ENCODE measurements at places on chromosomes 5 and 9.
A peak's percentile ranks its signal among the peaks of the same experiment; 100 is the strongest.

DNA sequence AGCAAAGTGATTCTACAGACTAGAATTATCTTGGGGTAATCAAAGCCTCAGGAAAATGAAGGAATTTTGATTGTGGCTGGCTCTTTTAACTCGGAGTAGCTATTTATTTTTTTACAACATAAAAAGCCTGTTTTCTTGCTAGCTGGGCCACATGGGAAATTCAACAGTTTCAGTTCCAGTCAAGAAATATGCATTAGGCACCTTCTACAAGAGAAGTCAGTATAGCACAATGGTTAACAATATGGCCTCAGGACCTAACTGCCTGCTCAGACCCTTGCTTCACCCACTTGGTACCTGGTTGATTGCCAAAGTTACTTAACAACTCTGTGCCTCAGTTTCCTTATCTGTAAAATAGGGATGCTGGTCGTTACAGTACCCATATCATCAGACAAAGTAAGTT lies 586.2 kb downstream of the ZNF608 start:
- no peak for DNase-seq

DNA sequence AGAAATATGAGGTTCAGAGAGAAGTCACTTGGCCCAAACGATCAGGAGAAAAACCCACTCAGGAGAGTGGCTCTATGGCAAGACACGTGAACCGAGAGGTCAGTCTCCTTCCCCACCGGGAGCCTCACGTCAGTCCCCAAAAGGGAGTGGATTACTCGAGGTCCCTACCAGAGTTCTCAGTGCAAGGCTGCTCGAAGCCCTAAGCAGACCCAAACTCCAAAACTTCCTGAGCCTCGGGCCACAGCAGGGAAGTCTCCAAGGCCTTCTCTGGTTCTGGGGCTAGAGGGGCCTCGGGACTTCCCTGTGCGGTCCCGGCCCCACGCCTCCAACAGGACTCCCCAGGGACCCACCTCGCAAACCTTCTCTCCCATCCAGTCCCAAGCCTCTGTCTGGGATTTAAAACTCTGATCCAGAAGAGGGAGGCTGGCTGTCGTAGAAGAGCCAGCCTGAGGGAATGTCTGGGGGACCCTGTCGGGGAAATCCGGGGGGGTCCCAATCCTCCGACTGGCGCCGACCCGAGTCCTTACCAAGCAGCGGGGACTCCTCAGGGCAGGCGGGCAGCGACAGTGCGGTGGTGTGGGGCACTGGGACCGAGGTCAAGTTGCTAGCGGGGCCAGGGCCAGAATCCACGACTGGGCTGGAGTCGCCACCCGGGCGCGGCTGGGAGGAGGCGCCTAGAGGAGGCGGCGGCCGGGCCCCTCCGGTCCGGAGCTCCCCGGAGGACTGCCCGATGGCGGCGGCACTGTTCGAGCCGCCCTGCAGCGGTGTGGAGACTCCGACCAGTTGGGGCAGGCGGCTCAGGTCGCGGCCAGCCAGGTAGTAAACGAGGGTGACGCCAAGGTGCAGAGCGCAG lies 679 bp downstream of the B4GALT1 start:
- DNase-seq = peak; percentile 17

GRCh38 chr5:118578093-118578492 lies 410.3 kb downstream of the DTWD2 start:
- peak; percentile 5 for DNase-seq

DNA sequence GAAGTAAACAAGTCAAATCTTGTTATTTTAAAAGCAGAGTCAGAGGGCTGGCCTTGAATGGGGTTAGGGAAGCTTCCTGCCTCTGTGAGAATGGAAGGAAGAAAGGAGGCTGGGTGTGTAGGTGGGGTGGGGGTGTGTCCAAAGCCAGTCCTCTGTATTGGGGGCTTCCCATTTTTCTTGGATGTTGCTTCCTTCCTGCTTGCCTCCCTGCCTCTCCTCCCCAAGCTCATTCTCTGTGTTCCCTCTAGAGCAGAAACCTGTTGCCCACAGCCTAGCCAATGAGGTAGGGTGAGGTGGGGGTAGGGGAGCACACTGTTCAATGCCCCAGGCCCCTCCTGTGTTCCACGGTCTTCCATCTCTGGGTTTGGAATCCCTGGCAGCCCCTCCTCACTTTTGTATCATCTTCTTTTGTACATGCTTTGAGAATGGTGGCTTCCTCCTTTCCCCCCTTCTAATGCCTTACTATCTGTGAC lies 39.7 kb downstream of the SNX24 start:
- DNase-seq = no peak

DNA sequence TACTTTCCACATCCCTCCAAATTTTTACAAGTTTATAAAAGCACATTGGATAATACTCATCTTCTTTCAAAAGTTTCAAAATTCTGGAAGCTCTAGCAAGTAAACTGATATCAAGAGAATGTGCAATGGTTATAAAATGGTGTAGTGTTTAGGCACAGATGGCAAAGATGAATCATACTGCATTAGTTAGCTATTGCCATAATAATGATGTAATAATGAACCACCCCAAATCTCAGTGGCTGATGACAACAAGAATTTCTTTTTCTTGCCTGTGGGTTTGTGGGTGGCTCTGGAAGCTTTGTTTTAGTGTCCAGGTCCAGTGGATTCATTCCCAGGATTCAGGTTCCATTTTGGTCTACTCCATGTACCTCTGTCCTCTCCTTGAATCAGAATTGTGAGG lies 319.0 kb downstream of the BRINP1 start:
- no peak for DNase-seq

- no peak for DNase-seq
Measured at GRCh38 chr5:25286319-25286718, 641.5 kb upstream of the CDH10 start.

DNA sequence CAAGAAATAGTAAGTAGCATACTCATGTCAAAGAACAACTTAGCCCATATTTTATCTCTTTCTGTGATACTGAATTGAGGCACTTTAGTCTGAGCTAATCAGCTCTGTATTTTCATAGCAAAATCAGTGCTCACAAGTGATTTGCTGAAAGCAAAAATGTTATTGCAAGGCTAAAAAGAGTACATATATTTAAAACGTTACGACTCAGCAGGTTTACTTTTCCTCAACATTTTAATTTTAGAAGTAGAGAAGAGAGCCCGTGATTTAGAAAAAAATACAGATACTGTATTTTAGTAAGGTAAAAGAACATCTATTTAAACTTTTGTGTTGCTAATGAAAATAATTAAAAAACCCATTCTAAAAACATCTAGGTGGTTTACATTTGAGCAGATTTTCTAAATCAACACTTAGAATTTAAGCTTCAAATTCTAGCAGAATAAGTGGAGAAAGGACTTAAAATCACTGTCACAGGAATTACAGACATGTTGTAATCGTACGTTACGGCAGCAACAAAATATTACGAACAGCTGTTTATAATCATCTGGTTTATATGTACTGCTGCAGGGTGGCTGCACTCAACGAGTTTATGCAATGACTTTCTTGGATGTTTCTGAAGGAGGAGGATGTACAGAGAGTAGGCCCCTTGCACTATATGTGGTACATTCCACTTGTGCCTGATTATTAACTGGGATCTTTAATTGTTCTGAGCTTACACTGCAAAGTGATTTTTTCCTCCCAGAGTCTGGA lies 20.1 kb downstream of the SREK1 start:
- no peak for DNase-seq

DNA sequence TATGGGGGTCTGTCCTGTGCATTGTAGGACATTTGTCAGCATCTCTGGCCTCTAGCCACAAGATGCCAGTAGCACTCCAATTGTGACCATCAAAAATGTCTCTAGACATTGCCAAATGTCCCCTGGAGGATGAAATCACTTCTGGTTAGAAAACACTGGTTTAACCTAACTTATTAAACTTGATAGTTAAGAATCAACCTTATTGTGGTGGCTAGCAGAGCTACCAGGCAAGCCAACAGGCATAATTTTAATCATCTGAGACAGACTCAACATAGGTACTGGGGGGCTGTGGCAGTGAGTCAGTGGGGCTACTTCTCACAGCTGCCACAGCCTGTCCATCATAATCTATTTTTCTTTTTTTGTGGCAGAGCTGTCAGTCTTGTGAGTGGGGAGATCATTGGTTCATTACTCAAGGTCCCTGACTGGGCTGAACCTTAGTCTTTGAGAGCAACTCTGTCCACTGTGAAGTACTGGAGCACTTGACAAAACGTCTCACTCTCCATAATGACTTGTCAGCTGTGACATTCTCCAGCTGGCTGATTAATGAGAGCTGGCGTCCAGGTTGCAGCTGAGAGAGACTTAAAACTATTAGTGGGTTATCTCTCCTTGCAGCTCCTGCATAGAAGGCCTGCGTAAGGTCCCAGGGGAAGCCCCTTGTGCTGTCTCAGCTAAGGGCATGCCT lies 107.9 kb downstream of the DCP2 start:
- no peak for DNase-seq

GRCh38 chr9:124214596-124215367 lies 43.0 kb upstream of the NEK6 start:
- DNase-seq = no peak

GRCh38 chr5:150070821-150071220 lies 15.5 kb downstream of the CSF1R start:
- no peak for DNase-seq

DNA sequence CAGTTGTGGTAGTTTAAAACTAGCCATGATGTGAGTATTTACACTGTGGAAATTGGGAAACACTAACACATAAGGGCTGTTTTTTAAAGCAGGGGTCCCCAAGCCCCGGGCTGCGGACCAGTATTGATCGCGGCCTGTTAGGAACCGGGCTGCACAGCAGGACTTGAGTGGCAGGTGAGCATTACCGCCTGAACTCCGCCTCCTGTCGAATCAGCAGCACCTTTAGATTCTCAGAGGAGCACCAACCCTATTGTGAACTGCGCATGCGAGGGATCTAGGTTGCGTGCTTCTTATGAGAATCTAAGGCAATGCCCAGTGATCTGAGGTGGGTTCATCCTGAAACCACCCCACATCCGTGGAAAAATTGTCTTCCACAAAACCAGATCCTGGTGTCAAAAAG lies 127.8 kb downstream of the PCSK5 start:
- no peak for DNase-seq

DNA sequence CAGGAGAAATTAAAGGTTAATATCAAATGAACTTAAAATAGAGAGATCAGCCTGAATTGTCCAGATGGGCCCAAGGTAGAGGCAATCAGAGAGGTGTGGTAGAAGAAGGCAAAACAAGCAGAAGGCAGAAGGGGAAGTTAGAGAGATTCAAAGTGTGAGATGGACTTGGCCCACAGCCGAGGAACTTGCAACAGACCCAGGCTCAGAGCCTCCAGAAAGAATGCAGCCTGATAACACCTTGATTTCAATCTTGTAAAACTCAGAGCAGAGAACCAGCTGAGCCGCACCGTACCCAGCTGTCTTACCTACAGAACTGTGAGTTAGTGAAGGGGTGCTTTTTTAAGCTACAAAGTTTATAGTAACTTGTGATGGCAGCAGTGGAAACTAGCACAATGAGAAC lies 190.9 kb downstream of the RFK start:
- DNase-seq = no peak

DNA sequence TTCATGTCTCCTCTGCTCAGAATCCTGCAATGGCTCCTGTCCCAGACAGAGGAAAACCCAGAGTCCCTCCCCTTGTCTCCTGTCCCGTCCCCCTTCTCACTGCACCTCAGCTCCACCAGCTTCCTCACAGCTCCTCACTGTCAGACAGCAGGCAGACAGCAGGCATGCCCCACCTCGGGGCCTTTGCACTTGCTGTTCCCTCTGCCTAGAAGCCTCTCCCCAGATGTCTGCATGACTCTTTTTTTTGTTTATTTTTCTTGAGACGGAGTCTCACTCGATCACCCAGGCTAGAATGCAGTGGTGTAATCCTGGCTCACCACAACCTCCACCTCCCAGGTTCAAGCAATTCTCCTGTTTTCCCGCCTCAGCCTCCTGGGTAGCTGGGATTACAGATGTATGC lies 8.8 kb upstream of the SLC6A7 start:
- no peak for DNase-seq

DNA sequence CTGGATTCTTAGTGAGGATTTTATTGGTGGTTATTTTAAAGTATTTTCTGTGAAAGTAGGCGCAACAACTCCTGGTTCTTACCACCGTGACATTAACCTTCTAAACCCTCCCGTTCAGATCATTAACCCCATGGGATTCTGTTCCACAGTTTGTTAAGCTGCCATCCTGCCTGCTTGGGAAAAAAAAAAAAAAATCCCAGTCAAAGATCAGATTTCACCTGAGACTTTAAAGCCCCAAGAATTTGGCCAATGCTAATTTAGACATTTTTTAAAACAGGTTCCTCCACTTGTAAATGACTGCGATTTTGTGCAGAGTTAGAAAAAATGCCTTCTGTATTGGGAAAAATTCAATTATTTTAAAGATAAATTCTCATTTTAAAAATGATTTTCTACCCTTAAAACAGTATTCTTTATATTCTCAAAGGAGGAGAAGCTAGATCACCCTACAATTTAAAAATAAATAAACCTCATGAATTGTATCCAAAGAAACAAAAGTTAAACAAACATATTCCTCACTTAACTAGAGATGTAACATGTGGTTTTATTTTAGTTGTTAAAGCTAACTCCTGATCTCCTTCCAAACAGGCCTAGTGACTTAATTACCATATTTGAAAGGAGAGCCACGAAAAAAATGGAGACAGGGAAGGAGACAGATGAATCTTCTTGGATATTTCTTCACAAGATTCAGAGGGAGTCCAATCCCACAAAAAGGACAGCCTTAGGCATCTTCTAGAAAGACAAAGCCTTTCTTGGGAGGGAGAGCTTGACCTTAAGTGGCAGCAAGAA lies 93.1 kb upstream of the IFNK start:
- no peak for DNase-seq

- DNase-seq = no peak
Measured at GRCh38 chr9:111588846-111589245, 10.6 kb downstream of the PTGR1 start.

- DNase-seq = no peak
Measured at GRCh38 chr5:153084511-153084910, 406.0 kb upstream of the GRIA1 start.

- no peak for DNase-seq
Measured at GRCh38 chr5:14213813-14214585, 70.9 kb downstream of the TRIO start.

DNA sequence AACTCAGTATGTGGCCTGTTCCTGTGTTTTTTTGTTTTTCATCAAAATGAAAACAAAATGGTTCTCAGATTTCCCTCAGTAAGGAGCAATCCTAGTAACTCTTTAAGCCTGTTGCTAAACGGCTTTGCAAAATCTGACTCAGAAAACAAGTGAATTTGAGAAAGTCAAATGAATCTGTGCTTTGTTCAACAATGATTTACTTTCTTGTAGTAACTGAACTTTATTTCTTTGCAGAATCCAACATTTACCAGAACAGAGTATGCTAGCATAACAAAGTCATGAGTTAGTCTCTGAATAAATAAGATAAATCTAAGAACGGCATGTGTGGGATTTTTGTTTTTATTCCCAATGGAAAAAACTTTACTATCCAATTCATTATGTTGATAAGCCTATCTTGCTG lies 93.8 kb downstream of the OXCT1 start:
- no peak for DNase-seq

- DNase-seq = no peak
Measured at GRCh38 chr5:156399323-156399722, 72.4 kb downstream of the SGCD start.

Data from frontal cortex (tissue), 4 donors.